ENCODE measurements at places on chromosomes 2 and 18.

GRCh38 chr2:96136129-96136720 lies 2.1 kb downstream of the ASTL start:
- no peak for DNase-seq

DNA sequence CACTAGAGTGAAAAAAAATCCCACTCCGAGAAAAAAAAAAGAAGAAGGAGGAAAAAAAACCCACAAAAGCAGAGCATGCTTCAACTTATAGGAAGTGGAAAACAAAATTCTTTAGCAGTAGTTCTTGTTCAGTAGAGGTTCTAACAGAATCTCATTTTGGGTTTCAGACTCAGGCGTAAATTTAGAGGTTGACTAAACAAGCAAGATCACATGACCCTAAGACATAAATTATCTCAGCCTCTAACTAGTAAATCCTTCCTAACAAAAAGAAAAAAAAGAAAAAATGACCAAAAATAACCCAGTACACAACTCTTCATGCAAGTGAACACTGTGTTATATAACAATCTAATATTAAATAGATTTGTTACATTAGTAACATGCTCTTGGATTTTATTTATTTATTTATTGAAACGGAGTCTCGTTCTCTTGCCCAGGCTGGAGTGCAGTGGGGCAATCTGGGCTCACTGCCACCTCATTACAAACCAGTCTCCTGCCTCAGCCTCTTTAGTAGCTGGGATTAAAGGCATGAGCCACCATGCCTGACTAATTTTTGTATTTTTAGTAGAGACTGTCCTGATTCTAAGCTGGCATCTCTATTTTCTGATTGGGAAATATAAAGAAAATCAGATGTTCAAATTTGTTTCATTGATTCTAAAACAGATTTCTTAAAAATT lies 35.4 kb downstream of the PPP4R3B start:
- no peak for DNase-seq

DNA sequence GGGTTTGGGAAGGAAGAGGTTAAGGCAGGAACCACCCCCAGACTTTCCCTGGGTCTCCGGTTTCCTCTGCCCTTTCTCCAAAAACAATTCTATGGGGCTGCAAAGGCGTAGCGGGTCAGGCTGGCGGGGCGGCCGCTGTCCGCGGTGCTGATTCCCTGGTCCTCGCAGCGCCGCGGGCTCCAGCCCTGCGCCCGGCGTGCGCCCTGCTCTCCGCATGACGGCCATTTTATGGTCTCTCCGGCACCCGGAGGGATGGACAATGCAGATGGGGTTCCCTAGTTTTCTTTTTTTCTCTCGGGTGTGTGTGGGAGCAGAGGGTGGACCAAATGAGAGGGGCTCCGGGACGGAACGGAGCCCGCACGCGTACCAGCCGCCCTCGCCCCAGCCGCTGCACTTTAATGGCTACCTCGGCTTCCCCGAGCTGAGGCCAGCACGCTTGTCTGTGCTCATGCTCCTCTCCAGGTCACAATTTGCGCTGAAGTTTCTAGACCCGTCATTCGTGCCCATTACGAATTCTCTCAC lies 1.6 kb downstream of the ST8SIA3 start:
- DNase-seq, result peak; percentile 51

DNA sequence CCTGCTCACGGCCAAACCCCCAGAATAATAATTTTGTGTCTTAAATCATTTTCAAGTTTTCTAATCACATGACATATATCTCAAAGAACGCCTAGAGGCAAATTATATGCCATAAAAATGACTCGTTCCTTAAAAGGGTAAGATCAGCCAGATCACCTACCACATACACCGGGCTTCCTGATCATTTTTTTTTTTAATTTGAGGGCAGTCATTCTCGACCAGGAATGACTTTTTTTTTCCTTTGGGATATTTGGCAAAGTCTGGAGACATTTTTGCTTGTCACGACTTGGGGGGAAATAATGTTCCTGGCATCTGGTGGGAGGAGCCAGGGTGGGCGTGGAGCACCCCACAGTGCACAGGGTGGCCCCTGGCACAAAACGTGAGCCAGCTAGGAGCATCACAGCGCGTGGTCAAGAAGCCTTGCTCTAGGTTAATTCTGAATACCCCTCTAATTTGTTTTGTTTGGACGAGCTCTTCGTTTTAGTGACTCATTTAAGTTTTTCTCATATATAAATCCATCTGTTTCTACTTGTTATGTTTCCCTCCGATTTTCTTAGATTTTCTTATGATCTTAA lies 94.9 kb downstream of the TWIST2 start:
- no peak for DNase-seq

DNA sequence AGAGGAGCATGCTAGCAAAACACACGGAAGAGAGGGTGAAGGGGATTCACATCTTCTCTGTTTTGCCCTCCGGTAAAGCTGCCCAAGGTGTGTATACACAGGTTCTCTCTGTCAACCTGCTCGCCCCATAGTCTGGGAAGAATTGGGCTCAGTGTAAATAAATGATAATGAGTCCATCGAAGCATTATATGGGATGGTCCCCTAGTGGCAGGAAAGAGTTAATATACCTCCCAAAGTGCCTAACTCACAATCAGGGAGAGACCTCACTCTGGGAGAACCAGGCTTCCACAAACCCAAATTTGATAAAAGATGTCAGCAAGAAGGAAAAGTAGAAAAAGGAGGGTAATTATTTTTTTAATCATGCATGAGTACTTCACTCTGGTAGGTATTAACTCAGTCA lies 262.2 kb upstream of the ZNF521 start:
- no peak for DNase-seq

DNA sequence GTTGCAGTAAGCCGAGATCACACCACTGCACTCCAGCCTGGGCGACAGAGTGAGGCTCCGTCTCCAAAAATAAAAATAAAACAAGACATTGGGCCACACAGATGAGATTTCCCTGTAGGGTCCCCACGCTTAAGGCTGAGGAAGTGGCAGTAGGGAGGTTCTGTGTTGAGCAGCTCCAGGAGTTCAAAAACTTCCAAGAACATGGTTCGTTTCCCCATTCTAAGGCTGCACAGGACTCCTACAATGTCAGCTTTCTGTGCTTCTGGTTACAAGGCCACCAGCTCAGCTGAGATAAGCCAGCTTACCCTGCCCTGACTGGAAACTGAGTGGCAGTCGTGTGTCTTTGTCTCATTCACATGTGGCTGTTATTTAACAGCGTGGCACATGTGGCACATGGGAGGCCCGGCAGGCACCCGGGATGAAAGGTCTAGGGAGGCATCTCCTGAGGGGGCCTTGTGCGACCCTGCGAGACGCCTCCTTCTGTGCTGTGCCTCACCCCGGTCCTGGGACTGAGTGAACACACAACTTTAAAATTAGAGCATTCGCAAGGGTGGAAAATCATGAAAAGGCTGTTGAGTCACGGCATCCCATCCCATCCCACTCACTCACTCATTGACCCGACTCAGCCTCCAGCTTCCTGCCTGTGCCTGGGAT lies 7.7 kb downstream of the ITGB1BP1 start:
- no peak for DNase-seq

- no peak for DNase-seq
These were observed 50.7 kb downstream of the CRIM1 start for GRCh38 chr2:36406296-36406695.

DNA sequence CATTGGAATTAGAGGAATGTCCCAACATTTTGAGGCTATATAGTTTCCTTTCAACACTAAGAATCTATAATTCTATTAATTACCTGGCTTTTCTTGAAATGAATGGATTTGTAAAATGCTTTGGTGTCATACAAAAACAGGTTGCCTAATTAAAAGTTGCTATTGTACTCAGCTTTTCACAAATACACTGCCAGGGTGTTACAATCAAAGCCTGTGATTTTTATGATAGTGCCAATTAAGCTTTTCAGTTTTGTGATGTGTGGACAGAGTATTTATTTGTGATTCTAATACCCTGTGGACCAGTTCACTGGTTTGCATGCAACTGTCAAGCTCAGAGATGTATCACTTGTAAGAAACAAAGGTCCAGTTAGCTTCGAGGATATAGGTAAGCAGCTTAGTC lies 71.8 kb downstream of the NAB1 start:
- DNase-seq, result no peak

DNA sequence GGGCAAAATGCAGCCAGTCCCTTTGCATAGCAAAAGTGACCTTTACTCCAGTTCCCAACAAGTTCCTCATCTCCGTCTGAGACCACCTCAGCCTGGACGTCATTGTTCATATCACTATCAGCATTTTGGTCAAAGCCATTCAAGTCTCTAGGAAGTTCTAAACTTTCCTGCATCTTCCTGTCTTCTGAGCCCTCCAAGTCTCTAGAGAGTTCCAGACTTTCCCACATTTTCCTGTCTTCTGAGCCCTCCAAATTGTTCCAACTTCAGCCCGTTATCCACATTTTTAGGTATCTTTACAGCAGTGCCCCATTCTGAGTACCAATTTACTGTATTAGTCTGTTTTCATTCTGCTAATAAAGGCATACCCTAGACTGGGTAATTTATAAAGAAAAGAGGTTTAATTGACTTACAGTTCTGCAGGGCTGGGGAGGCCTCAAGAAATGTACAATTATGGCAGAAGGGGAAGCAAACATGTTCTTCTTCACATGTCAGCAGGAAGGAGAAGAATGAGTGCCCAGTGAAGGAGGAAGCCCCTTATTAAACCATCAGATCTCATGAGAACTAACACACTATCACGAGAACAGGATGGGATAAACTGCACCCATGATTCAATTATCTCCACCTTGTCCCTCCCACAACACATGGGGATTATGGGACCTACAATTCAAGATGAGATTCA lies 123.7 kb downstream of the MYCN start:
- DNase-seq, result no peak

GRCh38 chr2:9703701-9704221 lies 73.0 kb upstream of the YWHAQ start:
- DNase-seq, result peak; percentile 45

DNA sequence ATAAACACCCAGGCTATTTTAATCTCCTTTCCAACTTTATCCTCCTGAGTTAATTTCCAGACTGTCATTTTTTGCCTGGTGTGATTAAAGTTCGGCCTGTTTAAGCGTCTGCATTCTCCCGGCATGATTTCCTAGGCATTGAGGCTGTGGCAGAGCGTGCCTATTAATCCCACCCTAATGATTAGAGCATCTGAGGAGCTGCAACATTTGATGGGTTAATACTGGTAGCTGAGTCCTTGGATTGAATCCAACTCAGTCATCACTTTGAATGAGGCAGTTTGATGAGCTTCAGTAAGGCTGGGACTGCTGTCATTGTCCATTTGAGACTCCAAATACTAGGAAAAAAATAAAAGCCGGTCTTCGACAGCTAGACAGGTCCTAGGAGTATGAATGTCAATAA lies 882.5 kb downstream of the SLC4A3 start:
- DNase-seq, result no peak

GRCh38 chr18:47407736-47408135 lies 156.3 kb upstream of the SKOR2 start:
- DNase-seq, result no peak

- no peak for DNase-seq
These were observed 119.3 kb downstream of the GLI2 start for GRCh38 chr2:120854766-120855530.

DNA sequence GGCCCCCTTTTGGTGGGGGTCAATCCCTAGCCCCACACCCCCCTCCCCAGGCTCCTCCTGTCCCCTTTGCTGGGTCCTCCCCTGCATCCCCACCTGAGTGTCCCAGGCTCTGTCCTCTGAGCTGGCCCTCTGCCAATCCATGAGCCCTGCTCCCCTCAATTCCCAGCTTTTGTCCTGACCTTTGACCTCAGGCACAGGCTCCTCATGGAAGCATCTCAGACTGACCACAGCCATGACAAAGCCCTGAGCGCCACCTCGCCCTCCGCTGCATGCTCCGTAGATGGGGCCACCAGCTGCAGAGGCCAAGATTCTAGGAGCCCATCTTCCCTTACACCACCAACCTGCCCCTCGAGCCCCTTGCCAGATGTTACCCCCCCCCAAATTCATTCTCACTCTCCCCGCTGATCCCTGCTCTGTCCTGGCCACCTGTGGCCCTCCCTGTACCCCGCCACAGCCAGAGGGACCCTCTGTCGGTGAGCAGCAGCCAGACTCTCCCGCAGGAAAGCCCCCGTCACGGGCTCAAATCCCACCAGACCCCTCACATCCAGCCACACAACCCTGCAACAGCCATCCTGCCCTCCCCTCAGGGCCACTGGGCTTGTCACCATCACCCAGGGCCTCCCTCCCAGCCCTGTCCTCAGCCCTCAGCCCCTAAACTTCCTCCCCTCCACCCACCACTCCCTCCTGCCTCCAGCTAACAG lies 206.0 kb downstream of the MGAT5 start:
- no peak for DNase-seq

DNA sequence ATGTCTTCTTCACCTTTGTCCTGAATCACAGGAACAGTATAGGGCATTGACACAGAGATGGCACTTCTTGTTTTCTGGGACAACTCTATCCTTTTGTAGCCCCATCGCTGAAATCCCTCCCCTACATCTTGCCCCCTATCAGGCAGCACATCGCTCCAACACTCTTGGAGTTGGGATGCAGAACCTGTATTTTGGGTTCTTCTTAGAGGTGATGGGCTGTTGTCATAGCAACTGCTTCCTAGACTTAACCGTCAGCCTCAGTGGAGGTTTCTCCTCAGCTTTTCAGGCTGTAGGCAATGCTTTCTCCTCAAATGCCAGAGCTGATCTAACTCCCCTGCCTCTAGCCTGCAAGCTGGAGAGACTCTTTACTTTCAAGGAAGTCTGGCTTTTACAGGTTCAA lies 99.9 kb upstream of the SPRED2 start:
- no peak for DNase-seq

Measured in trophoblast cell (in vitro differentiated cells and primary cell).